Ovary (tissue), 10 donors: ENCODE measurements at places on chromosomes 6 and 20. TPM values are rescaled to one million over a fixed set of nuclear protein-coding genes. Genes with fewer than 3 reads are reported as not detected.

TASP1 gene
- polyA plus RNA-seq: 6.4 TPM

DEFB123 gene
- not detected for polyA plus RNA-seq

TTBK1 gene
- 0.06 TPM for polyA plus RNA-seq

VGLL2 gene
- polyA plus RNA-seq: not detected

BPIFB4 gene
- not detected for polyA plus RNA-seq

FAM83C gene
- polyA plus RNA-seq: not detected

DNA sequence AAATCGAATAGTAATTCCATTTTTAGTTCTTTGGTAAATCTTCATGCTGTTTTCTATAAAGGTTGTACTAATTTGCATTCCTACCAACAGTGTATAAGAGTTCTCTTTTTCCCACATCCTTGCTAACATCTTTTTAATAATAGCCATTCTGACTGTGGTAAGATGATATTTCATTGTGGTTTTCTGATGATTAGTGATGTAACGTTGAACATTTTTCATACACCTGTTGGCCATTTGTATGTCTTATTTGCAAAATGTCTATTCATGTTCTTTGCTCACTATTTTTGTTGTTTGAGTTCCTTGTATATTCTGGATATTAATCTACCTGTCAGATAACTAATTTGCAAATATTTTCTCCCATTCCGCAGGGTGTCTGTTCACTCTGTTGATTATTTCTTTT is 64.5 kb downstream of the LIN28B start:
- no peak for DNase-seq
- no peaks in the 10 kb centered on the region for H3K4me1 ChIP-seq
- no peak overlapping the region for H3K27ac ChIP-seq
- no peak overlapping the region for H3K4me3 ChIP-seq
- H3K36me3 ChIP-seq: no peaks in the 10 kb centered on the region

DNA sequence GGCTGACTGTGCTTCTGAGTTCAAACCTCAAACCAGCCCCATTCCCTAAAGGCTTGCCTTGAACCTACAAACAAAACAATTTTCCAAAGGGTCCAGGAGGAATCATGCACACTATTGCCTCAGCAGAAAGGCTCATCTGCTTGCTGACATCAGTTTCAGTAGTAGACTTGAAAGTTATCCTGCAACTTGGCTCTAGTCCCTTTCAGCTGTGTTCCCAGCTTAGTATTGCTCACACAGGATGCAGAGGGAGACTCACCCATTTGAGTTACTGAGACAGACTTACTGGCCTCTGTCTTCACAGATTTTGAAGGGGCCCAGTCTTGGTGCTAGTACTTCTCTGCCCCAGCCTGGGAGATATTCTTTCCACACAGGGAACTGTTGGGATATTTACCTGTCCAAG is 38.5 kb upstream of the TFB1M start:
- H3K27me3 ChIP-seq: no peaks in the 10 kb centered on the region
- H3K4me3 ChIP-seq: no peak overlapping the region
- no peak overlapping the region for H3K27ac ChIP-seq
- no peaks in the 10 kb centered on the region for H3K4me1 ChIP-seq

GRCh38 chr6:124963416-124963785 is 1.2 kb downstream of the RNF217 start:
- H3K36me3 ChIP-seq: no peaks in the 10 kb centered on the region
- no peaks in the 10 kb centered on the region for H3K27me3 ChIP-seq
- no peak for DNase-seq
- peak overlapping the region; percentile 99 for H3K27ac ChIP-seq

- DNase-seq: no peak
- no peaks in the 10 kb centered on the region for H3K27me3 ChIP-seq
- H3K27ac ChIP-seq: no peak overlapping the region
- no peaks in the 10 kb centered on the region for H3K36me3 ChIP-seq
- no peak overlapping the region for H3K4me3 ChIP-seq
- H3K4me1 ChIP-seq: peaks cover 2% of the 10 kb centered on the region
These were observed 45.2 kb downstream of the ANKEF1 start for GRCh38 chr20:10079964-10080363.

GRCh38 chr20:54156522-54156921 is 17.3 kb downstream of the CYP24A1 start:
- DNase-seq: no peak
- no peak overlapping the region for H3K4me3 ChIP-seq
- H3K4me1 ChIP-seq: no peaks in the 10 kb centered on the region

- no peak overlapping the region for H3K4me3 ChIP-seq
- H3K4me1 ChIP-seq: peaks cover 14% of the 10 kb centered on the region
- no peak for DNase-seq
These were observed 43.9 kb downstream of the OR2B2 start for GRCh38 chr6:27868311-27868710.

DNA sequence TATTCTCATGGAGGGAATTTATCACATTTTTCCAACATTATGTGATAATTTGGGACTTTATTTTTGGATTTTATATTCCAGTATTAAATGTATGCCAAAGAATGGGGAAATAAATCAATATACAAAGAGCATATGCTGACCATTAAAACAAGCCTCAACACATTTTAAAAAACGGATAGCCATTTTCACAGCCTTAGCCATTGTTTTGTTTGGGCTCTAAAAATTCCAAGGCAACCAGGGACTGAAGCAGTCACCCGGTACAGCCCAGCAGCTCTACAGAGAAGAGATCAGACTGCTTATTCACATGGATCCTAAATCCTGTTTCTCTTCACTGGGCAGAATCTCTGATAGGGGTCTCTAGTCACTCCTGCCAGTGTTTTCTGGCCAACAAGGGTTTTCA is 150.2 kb upstream of the OGFRL1 start:
- no peak for DNase-seq
- H3K4me1 ChIP-seq: no peaks in the 10 kb centered on the region
- H3K36me3 ChIP-seq: no peaks in the 10 kb centered on the region
- no peak overlapping the region for H3K4me3 ChIP-seq

DNA sequence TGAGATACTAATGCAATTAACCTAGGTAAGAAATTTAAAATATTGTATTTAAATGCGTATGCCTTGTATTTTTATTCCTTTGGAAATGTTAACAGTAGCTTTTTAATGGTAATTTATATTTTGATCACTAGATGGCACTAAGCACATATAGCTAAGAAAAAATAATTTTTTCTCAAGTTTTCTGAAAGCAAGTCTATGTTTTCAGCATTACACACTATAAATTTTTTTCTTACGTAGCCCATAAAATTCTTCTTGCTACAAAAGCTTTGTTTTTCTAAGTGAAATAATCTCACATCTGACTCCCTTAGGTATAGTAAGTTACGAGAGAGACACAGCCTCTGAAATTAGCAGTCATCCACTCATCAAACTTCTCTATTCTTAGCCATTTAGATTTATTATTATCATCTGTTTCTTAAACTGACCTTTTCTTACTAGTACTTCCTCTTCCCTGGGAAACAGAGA is 35.7 kb downstream of the TSPYL4 start:
- no peaks in the 10 kb centered on the region for H3K4me1 ChIP-seq
- no peaks in the 10 kb centered on the region for H3K27me3 ChIP-seq
- no peak overlapping the region for H3K27ac ChIP-seq
- no peak overlapping the region for H3K4me3 ChIP-seq

DNA sequence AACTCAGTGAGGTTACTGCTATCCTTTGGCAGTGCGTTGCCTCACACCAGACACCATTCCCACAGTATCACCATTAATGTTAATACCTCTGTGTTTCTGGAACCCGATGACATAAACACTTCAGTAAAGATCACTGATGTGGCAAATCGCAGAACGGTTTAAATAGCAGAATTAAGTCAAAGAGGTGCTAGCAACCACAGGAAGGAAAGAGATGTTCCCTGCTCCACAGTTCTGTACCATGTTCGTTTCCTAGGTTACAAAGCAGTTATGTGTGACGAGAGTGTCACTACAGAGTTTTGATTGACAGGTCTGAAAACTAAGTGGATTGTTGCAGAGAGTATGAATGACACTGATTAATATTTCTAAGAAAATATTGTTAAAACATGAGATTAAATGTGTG is 272.3 kb downstream of the KHDRBS2 start:
- H3K27me3 ChIP-seq: no peaks in the 10 kb centered on the region
- H3K27ac ChIP-seq: no peak overlapping the region
- H3K36me3 ChIP-seq: no peaks in the 10 kb centered on the region
- no peaks in the 10 kb centered on the region for H3K4me1 ChIP-seq

- DNase-seq: no peak
- no peak overlapping the region for H3K27ac ChIP-seq
- H3K27me3 ChIP-seq: no peaks in the 10 kb centered on the region
- no peak overlapping the region for H3K4me3 ChIP-seq
- no peaks in the 10 kb centered on the region for H3K36me3 ChIP-seq
These were observed 267.2 kb upstream of the ECI2 start for GRCh38 chr6:4402477-4402976.

GRCh38 chr20:63577317-63577894 is 3.4 kb upstream of the HELZ2 start:
- H3K36me3 ChIP-seq: no peaks in the 10 kb centered on the region
- peaks cover 5% of the 10 kb centered on the region for H3K4me1 ChIP-seq
- H3K27ac ChIP-seq: no peak overlapping the region

DNA sequence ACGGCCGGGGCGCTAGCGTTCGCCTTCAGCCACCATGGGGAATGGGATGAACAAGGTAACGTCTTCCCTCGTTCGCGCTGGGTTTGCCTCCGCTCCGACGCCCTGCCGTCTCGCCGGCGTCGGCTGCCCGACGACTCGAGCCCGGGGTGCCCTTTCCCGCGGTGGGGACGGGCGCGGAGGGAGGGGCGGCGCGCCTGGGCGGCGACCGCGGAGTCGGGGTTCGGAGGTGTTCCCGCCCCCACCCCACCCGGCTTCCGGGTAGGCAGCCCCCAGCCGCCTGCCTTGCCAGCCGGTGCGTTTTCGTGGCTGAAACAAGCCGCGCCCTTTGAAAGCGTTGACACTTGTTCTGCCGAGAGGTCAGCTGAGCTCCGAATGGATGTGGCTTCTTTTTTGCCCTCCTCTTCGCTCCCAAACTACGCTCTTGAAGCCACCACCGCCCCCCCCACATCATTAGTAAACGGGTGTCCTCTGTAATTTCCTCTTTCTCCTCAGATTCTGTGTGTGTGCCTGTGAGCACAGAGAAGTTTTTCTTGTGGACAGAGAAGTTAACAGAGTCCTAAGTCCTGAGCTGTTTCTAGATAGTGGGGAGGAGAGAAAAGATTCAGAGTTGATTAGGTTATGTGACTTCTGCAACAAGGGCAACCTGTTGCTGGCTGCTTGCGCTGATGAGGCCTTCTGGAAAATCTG is 362 bp downstream of the DUSP22 start:
- peak; percentile 54 for DNase-seq
- H3K27me3 ChIP-seq: no peaks in the 10 kb centered on the region
- H3K4me3 ChIP-seq: peak overlapping the region; percentile 64
- no peaks in the 10 kb centered on the region for H3K36me3 ChIP-seq
- H3K27ac ChIP-seq: peak overlapping the region; percentile 91
- no peaks in the 10 kb centered on the region for H3K4me1 ChIP-seq

- H3K27me3 ChIP-seq: no peaks in the 10 kb centered on the region
- DNase-seq: no peak
- no peaks in the 10 kb centered on the region for H3K36me3 ChIP-seq
- H3K4me3 ChIP-seq: no peak overlapping the region
These were observed 421.6 kb downstream of the BCKDHB start for GRCh38 chr6:80528115-80528514.

DNA sequence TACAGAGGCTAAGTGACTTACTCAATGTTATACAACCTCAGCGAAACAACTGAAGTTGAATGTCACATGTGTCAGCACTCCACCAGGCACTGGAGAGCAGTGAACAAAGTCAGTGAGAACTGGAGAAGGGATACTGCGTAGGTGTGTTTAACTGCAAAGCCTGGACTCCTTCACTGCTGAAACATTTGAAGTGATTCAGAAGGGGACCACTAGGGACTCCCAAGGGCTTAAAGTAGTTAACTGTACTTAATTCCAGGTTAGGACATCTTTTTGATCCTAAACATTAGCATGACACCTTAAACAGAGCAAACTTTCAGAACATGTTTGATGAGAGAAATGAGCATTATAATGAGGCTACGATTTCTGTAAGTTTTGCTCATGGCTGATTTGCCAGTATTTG is 45.0 kb upstream of the ZBTB24 start:
- H3K27me3 ChIP-seq: no peaks in the 10 kb centered on the region
- no peak overlapping the region for H3K4me3 ChIP-seq
- H3K36me3 ChIP-seq: no peaks in the 10 kb centered on the region
- DNase-seq: no peak

DNA sequence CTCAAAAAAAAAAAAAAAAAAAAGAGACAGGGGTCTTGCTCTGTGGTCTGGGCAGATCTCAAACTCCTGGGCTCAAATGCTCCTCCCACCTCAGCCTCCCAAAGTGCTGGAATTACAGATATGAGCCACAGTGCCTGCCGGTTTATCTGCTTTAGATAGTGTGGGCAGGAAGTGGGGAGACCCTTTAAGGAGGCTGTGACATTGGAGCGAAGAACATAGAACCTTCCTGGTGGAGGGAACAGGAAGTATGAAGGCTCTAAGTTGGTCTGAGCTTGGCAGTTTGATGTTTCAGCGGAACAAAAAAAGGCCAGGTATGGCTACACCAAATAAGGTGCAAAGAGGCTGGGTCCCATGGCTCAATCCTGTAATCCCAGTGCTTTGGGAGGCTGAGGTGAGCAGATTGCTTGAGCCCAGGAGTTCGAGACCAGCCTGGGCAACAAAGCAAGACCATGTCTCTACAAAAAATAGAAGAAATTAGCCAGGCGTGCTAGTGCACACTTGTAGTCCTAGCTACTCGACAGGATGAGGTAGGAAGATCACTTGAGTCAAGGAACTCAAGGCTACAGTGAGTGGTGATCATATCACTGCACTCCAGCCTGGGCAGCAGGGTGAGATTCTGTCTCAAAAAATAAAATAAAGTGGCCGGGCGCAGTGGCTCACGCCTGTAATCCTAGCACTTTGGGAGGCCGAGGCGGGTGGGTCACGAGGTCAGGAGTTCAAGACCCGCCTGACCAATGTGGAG is 8.7 kb upstream of the ZMYND8 start:
- peaks cover 9% of the 10 kb centered on the region for H3K4me1 ChIP-seq
- H3K4me3 ChIP-seq: no peak overlapping the region
- no peak overlapping the region for H3K27ac ChIP-seq

DNA sequence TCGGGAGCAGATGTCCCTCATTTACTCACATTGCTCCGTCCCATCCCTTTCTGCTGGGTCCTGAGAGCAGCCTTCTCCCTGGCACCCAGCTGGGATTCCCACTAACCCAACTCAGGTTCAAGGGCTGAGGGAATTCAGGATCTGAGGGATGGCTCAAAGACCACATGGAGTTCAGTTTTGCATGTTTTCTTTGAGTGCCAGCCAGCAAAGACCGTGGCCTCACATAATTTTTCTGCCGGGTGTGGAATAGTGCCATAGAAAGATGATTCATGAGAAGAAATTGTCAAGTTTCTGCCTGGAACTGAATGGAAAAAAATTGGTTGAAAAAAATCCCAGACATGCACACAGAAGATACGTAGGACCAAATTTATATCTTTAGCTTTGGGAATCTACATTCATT is 168.6 kb downstream of the CD83 start:
- DNase-seq: peak; percentile 21
- no peak overlapping the region for H3K27ac ChIP-seq
- H3K36me3 ChIP-seq: no peaks in the 10 kb centered on the region
- H3K4me1 ChIP-seq: peaks cover 3% of the 10 kb centered on the region
- no peaks in the 10 kb centered on the region for H3K27me3 ChIP-seq

GRCh38 chr6:139336488-139336887 is 38.0 kb downstream of the CITED2 start:
- no peak overlapping the region for H3K27ac ChIP-seq
- no peak overlapping the region for H3K4me3 ChIP-seq
- peak; percentile 32 for DNase-seq
- H3K4me1 ChIP-seq: no peaks in the 10 kb centered on the region
